ENCODE measurements at places on chromosomes 13 and 19. TPM values are rescaled to one million over a fixed set of nuclear protein-coding genes. Genes with fewer than 3 reads are reported as not detected.

The DIRAS1 gene
- 0.11 TPM for total RNA-seq

The TUBB4A gene
- total RNA-seq = not detected

The CEACAM16 gene
- total RNA-seq = not detected

The SOX21 gene
- total RNA-seq = not detected

The FBXO27 gene
- total RNA-seq = 9.0 TPM

The ACTMAP gene
- 2.5 TPM for total RNA-seq

The FBXO17 gene
- total RNA-seq = 13.4 TPM

The GRIN2D gene
- total RNA-seq = 0.25 TPM

The ZSCAN4 gene
- total RNA-seq = 0.17 TPM
